Left ventricle myocardium inferior (tissue), 1 donor: ENCODE measurements at places on chromosomes 13 and 19.
A peak's percentile ranks its signal among the peaks of the same experiment; 100 is the strongest.

DNA sequence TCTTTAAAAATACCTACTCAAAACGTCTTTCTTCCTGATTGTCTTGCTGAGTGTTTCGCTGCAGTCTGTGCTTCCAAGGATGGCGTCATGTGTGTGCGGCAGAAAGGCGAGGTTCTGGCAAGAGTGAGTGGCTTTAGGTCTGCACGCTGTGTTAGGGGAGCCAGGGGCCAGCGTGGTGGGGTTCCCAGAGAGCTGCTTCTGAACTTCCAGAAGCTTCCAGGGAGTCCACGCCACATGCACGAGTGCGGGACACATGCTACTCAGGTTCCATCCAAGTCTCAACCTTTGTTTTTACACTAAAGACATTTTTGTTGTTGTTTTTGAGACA lies 67.9 kb downstream of the ATP11A start:
- no peak for DNase-seq

DNA sequence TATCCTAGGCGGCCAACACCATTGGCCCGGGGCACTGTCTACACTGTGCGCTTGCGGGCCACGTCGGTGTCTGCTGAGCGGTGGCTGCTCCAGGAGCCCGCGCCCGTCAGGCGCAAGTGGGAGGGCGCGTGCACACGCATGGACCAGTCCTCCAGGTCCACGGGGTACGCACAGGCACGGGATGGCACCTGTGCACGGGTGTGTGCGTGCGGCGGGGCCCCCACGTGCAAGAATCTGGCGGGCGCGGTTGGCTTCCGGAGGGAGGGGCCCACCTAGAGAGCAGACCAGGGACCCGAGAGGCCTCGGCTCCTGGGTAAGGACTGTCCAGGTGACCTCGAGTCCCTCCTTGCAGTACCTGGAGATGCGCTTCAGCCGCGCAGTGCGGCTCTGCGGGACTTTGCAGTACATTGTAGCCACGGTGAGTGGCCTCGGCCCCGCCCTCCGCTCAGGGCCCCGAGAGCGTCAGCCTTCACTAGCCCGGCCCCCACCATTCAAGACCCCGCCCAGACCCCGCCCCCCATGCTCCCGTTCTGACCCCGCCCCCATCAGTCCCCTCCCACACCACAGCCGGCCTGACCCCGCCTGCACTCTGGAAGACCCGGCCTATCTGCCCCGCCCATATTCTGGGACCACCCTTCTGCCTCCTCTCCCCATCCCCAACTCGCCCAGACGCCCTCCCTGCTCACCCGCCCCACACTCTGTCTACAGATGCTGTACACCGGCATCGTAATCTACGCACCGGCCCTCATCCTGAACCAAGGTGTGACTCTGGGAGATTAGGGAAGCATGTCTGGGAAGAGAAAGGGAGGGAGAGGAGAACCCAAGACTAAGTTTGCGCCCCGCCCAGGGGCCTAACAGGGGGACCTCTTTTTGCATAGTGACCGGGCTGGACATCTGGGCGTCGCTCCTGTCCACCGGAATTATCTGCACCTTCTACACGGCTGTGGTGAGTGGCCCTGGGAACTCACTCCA lies 2.3 kb downstream of the SLC5A5 start:
- DNase-seq: no peak

GRCh38 chr19:30387311-30388115 lies 15.3 kb downstream of the ZNF536 start:
- peak; percentile 32 for DNase-seq

GRCh38 chr19:33766623-33767022 lies 30.0 kb upstream of the KCTD15 start:
- DNase-seq: no peak

GRCh38 chr19:1257475-1258162 lies 9.2 kb downstream of the MIDN start:
- no peak for DNase-seq

DNA sequence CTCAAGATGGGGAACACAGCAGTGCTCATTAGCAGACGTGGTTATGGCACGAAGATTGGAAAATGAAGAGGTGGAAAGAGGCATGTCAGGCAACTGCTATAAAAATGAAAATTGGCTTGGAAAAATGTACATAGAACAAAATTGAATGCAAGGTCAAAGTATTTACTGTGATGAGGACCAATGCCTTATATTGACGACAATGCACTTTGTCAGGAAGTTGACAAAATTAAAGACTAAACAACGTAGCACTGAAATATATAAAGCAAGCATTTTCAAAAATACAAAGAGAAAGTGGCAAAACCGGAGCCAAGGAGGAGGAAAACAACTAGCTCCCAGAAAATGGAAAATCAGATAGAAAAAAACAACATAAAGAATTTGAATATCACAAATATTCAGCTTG lies 113.7 kb upstream of the SGCG start:
- DNase-seq: no peak

DNA sequence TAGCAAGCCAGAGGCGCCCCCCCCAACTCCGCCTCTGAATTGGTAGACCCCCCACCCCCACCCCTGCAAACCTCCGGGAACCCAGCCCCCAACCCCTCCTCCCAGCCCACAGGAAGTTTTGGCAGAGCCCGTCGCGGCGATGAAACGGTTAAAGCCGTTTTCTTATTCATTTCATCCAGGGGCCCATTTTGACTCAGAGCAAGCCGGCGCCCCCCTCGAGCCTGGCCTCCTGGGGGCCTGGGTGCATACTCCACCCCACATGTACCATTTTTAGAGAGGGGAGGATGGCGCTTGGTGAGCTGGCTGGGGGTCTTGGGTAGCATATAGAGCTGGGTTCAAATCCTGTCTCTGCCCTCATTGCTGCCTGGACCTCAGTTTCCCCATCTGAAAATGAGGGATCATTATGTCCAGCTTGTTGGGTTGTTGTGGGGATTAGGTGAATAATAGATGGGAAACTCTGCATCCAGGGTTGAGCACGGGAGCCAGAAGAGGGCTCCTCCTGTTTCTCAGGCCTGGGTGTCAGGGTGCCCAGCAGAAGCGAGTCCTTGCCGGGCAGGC lies 7.9 kb upstream of the JUNB start:
- DNase-seq: no peak

DNA sequence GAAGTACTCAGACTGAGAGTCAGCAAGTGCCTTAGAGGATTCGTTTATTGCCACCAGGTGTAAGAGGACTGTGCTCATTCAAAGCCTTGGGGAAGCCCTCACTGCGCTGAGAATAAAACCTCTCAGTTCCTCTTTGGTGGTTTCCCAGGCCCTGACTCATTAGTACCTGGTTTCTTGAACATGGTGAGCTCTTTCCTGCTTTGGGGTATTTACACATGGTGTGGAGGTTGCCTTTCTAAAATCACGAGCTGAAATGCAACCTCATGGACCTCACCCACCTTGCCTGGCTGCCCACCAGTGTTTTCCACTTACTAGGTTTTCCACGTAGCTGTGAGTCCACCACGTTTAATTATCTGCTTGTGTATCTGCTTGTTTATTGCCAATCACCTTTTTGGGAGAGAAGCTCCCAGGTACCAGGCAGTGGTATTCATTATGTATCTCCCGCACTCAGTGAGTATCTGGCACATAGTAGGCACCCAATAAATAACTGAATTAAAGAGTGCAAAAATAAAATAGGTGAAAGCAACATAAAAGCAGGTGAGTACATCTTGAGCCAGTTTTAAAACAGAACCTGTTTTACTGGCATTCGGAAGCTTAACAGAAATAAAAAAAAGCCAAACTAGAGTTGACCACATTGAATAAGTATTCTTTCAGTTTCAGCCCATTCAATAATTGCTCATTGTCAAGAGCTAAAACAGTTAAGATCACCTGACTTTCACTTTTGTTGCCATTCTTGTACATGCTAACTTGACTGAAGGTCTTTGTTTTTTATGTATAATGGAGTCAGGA lies 533.0 kb downstream of the MYO16 start:
- DNase-seq: no peak

GRCh38 chr19:4851551-4852290 lies 15.7 kb downstream of the PLIN3 start:
- peak; percentile 74 for DNase-seq

DNA sequence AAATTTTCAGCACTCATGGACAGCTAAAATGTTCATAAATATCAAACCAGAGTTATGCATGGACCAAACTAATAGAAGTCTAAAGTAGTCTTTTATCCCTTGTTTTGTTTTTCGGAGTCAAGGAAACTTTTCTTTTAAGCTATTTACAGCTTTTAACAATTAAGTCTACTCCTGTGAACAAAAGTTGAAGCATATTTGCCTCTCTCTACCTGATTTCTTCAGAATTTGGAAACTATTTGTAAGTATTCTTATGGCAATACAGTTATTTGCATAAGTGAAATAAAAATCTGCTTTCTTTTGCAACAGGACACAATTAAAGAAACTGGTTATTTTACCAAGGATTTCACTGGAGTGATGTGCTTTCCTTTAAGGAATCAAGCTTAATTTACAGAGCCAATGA lies 47.1 kb upstream of the ANKRD10 start:
- DNase-seq: no peak
